Esophagus squamous epithelium (tissue), 5 donors: ENCODE measurements at places on chromosomes 13 and 19. TPM values are rescaled to one million over a fixed set of nuclear protein-coding genes. Genes with fewer than 3 reads are reported as not detected.

Gene ZSCAN4
- total RNA-seq, result not detected

Gene POU2F2
- 0.67 TPM for total RNA-seq

Gene NPHS1
- not detected for total RNA-seq

Gene PNMA8B
- 0.13 TPM for total RNA-seq

Gene CEACAM21
- total RNA-seq, result not detected

Gene ATXN8OS
- not detected for total RNA-seq

Gene FCGBP
- 48.4 TPM for total RNA-seq

Gene CPB2
- total RNA-seq, result not detected

Gene ZNF439
- total RNA-seq, result 1.9 TPM

Gene GGACT
- 2.3 TPM for total RNA-seq

Gene EFNA2
- total RNA-seq, result not detected

Gene TGFBR3L
- not detected for total RNA-seq

Gene ERICH4
- not detected for total RNA-seq

Gene ZGLP1
- 1.5 TPM for total RNA-seq

Gene KCTD15
- 53.6 TPM for total RNA-seq

Gene FAM216B
- not detected for total RNA-seq

Gene ZNF799
- 1.9 TPM for total RNA-seq

Gene MBNL2
- total RNA-seq, result 35.4 TPM

Gene CADM4
- 10.9 TPM for total RNA-seq

Gene FBXO46
- 30.7 TPM for total RNA-seq

Gene USHBP1
- total RNA-seq, result 0.73 TPM

Gene SERP2
- total RNA-seq, result 0.35 TPM

Gene CEACAM16
- not detected for total RNA-seq

Gene CYP2F1
- total RNA-seq, result not detected

Gene SRRM5
- not detected for total RNA-seq

Gene TEX29
- not detected for total RNA-seq

Gene MIDN
- total RNA-seq, result 12.4 TPM
